Metanephros (tissue), 2 donors: ENCODE measurements at places on chromosomes 2 and 18. TPM values are rescaled to one million over a fixed set of nuclear protein-coding genes. Genes with fewer than 3 reads are reported as not detected.

MTCL1 gene
- total RNA-seq: 16.1 TPM

DSG1 gene
- total RNA-seq: 0.06 TPM

NEB gene
- total RNA-seq: 313 TPM

KIF1A gene
- 10.5 TPM for total RNA-seq

CPS1 gene
- total RNA-seq: 7.3 TPM

FAM124B gene
- 6.4 TPM for total RNA-seq

TACR1 gene
- 0.82 TPM for total RNA-seq

PNPT1 gene
- 23.5 TPM for total RNA-seq

CHN1 gene
- 19.0 TPM for total RNA-seq

ANKRD29 gene
- 2.0 TPM for total RNA-seq
